ENCODE measurements at places on chromosomes 2 and 18. TPM values are rescaled to one million over a fixed set of nuclear protein-coding genes. Genes with fewer than 3 reads are reported as not detected.

DNA sequence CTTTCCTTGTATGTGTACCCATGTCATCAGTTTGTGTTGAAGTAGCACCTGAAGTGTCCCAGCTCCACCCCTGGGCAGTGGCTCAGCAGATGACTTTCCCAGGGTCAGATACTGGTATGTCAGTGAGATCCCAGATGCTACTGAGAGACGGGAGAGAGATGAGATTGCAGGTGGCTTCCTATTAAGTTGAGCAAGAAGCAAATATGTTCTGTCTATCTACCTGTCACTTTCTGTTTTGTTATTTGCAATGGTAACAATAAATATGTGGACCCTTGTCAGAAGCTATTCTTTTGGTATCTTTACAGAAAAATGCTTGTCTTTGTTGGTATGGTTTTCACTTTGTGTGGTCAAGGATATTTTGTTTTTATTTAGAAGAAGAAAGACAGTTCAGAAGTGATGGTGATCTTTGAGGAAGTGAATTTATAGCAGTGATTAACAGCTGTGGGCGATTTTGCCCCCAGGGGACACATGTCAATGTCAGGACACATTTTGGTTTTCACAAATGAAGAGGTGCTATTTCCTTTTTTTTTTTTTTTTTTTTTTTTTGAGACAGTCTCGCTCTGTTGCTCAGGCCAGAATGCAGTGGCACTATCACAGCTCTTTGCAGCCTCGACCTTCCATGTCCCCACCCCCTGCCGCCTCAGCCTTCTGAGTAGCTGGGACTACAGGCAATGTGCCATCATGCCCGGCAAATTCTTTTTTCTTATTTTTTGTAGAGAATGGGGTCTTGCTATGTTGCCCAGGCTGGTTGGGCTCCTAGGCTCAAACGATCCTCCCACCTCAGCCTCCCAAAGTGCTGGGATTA, 21.4 kb downstream of the MGAT5 start:
- H3K27me3 ChIP-seq: no peaks in the 10 kb centered on the region
- peak; percentile 11 for DNase-seq
- H3K4me1 ChIP-seq: peaks cover 9% of the 10 kb centered on the region
- no peaks in the 10 kb centered on the region for H3K36me3 ChIP-seq

GRCh38 chr2:188077757-188078156, 213.9 kb upstream of the GULP1 start:
- no peak overlapping the region for H3K27ac ChIP-seq
- no peak for DNase-seq
- H3K4me3 ChIP-seq: no peak overlapping the region
- H3K27me3 ChIP-seq: no peaks in the 10 kb centered on the region

TMEM247 gene
- not detected for total RNA-seq

DNA sequence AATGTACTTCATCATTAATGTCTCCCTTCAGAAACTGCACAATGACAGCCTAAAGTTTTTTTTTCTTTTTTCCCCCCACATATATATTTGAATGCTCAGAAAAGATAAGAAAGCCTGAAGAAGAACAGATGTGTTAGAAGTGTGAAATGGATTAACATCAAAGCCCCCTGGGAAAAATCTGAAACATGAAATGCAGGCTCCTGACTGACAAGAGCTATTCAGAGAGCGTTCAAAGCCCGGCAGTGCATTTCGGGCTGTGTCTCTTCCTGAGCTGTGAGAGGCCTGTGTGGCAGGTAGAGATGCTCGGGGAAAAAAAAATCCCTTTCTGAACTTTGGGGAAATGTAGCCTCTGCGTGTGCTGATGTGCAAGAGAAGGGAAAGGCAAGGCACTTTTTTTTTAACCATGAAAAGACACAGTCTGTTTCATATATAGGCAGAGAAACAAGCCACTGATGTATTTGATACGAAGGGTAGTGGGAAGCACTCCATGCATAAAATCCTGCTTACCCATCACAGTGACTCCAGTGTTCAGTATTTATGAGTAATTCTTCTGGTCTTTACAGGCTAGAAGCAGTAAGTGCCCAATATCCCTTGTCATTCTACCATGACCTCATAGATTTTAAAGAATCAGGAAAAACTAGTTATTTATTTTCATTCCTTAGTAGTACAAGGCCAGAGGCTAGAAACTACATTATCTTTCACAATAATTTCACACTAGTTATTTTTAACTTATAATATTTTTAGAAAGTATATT, 1574.2 kb upstream of the PIK3C3 start:
- no peaks in the 10 kb centered on the region for H3K4me1 ChIP-seq
- H3K4me3 ChIP-seq: no peak overlapping the region
- H3K27ac ChIP-seq: no peak overlapping the region
- H3K36me3 ChIP-seq: no peaks in the 10 kb centered on the region

DNA sequence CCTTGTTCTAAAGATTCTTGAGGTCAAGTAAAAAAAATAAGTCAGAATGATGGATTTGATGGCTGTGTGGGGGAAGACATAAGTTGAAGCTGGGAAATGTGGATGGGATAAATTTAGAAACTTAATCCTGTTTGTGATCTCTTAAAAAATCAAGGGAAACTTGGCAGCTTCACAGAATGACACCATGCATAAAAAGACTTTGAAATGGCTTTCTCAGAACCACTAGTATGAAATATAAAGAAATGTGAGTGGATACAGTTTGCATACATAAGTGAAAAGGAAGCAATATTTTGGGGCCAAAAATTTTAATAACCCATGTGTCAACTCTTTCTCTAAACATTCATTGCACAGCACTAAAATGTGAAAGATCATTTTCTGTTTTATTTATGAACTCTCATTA, 21.7 kb downstream of the CDH19 start:
- DNase-seq: no peak
- no peaks in the 10 kb centered on the region for H3K27me3 ChIP-seq
- no peak overlapping the region for H3K27ac ChIP-seq
- H3K4me3 ChIP-seq: no peak overlapping the region
- H3K36me3 ChIP-seq: no peaks in the 10 kb centered on the region
- no peaks in the 10 kb centered on the region for H3K4me1 ChIP-seq

CD8A gene
- 4.3 TPM for total RNA-seq

ARMC9 gene
- total RNA-seq: 26.2 TPM

DNA sequence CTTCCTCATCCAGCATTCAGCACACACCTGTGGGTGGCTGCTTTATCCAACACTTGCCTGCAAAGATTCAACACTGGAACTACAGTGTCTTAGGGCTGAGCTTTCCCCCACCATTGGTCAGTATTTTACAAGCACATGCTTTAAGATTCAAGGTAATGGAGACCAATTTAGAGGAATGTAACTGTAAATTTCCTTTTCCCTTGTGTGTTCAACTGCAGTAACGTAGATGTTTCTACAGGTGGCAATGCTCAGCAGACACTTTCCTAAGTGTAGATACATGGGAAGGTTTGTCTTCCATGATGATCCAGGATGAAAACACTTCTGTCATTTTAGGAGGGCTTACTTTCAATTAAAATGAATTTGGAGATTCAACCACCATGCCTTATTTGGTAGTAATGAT, 143.6 kb upstream of the PXDN start:
- H3K27me3 ChIP-seq: no peaks in the 10 kb centered on the region
- H3K27ac ChIP-seq: no peak overlapping the region
- no peaks in the 10 kb centered on the region for H3K4me1 ChIP-seq
- no peak overlapping the region for H3K4me3 ChIP-seq
- DNase-seq: no peak

- no peak overlapping the region for H3K4me3 ChIP-seq
- H3K4me1 ChIP-seq: peaks cover 6% of the 10 kb centered on the region
- no peak for DNase-seq
- no peaks in the 10 kb centered on the region for H3K27me3 ChIP-seq
Observed at GRCh38 chr2:32865399-32866068, 81.2 kb upstream of the LTBP1 start.

ELP2 gene
- total RNA-seq: 50.5 TPM

MDH1B gene
- 14.7 TPM for total RNA-seq

ANXA4 gene
- total RNA-seq: 101 TPM

GRCh38 chr18:5966514-5966913, 71.2 kb upstream of the TMEM200C start:
- H3K27me3 ChIP-seq: no peaks in the 10 kb centered on the region
- H3K4me1 ChIP-seq: no peaks in the 10 kb centered on the region
- H3K27ac ChIP-seq: no peak overlapping the region
- no peaks in the 10 kb centered on the region for H3K36me3 ChIP-seq

GRCh38 chr2:101361121-101361520, 26.2 kb downstream of the CREG2 start:
- H3K36me3 ChIP-seq: no peaks in the 10 kb centered on the region
- no peak overlapping the region for H3K27ac ChIP-seq
- no peak overlapping the region for H3K4me3 ChIP-seq
- no peaks in the 10 kb centered on the region for H3K4me1 ChIP-seq
- H3K27me3 ChIP-seq: no peaks in the 10 kb centered on the region
- DNase-seq: no peak

GRCh38 chr2:17303521-17303920, 214.7 kb downstream of the RAD51AP2 start:
- no peaks in the 10 kb centered on the region for H3K36me3 ChIP-seq
- no peaks in the 10 kb centered on the region for H3K4me1 ChIP-seq
- no peaks in the 10 kb centered on the region for H3K27me3 ChIP-seq
- DNase-seq: no peak
- no peak overlapping the region for H3K27ac ChIP-seq
- no peak overlapping the region for H3K4me3 ChIP-seq

DNA sequence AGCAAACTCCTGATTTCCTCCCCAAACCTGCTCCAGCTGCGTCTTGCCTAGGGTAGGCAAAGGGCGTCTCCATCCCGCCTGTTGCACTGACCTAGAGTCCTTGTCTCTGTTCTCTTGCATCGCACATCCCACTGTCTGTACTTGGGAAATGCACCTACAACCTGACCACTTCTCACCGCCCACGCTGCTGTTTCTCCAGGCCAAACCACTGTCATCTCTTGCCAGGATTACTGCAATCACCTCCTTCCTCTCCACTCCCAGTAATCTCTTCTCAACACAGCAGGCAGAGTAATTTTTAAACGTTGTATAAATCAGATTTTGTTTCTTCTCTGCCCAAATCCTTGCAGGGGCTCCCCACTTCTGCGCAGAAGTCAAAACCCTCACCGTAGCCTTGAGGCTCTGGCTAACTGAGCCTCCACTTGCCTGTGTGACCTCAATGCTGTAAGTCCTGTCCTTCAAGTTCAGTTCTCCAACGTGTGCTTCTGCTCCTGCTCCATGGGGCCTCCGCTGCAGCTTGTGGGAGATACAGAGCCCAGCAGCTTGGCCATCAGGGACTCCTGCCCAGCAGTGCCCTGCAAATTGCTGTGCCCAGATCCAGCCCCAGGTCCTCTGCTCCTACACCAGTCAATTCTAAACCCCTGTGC, 27.7 kb upstream of the SEMA4C start:
- H3K36me3 ChIP-seq: no peaks in the 10 kb centered on the region
- H3K4me3 ChIP-seq: no peak overlapping the region
- H3K4me1 ChIP-seq: peaks cover 10% of the 10 kb centered on the region
- no peaks in the 10 kb centered on the region for H3K27me3 ChIP-seq
- no peak for DNase-seq

SLC4A3 gene
- 2.6 TPM for total RNA-seq

- H3K27ac ChIP-seq: no peak overlapping the region
- no peak overlapping the region for H3K4me3 ChIP-seq
- H3K27me3 ChIP-seq: no peaks in the 10 kb centered on the region
Observed at GRCh38 chr2:222535477-222535876, 111.1 kb downstream of the SGPP2 start.

GRCh38 chr2:232412986-232413385, 6.3 kb downstream of the ALPG start:
- H3K36me3 ChIP-seq: no peaks in the 10 kb centered on the region
- H3K4me1 ChIP-seq: no peaks in the 10 kb centered on the region
- no peak for DNase-seq
- H3K27me3 ChIP-seq: no peaks in the 10 kb centered on the region
- no peak overlapping the region for H3K27ac ChIP-seq

DNA sequence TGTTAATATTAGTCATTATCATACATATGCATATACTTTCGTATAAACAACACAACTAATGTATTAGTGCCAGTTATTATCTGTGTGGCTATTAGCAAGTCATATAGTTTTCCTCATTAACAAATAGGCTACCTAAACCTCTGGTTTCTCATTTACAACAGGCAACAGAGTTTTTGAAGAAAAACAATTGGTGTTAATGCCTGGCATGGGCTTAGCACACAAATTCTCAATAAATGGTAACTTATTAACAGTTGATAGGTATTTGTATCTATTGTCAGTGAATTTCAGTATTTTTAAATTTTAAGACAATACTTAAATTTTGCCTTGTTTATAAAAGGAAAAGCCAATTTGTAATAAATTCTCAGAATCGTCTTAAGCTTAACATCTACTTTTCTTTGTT, 182.5 kb downstream of the PMAIP1 start:
- H3K4me3 ChIP-seq: no peak overlapping the region
- no peak overlapping the region for H3K27ac ChIP-seq
- H3K36me3 ChIP-seq: no peaks in the 10 kb centered on the region
- H3K4me1 ChIP-seq: no peaks in the 10 kb centered on the region

GRCh38 chr2:217477583-217477982, 525.2 kb downstream of the TNS1 start:
- H3K27ac ChIP-seq: peak overlapping the region; percentile 93
- no peaks in the 10 kb centered on the region for H3K36me3 ChIP-seq
- peaks cover 58% of the 10 kb centered on the region for H3K4me1 ChIP-seq

GRCh38 chr2:120568089-120568974, 167.3 kb upstream of the GLI2 start:
- peak; percentile 65 for DNase-seq
- no peaks in the 10 kb centered on the region for H3K27me3 ChIP-seq
- peaks cover 36% of the 10 kb centered on the region for H3K4me1 ChIP-seq
- H3K4me3 ChIP-seq: no peak overlapping the region
- no peaks in the 10 kb centered on the region for H3K36me3 ChIP-seq
- peak overlapping the region; percentile 12 for H3K27ac ChIP-seq

DNA sequence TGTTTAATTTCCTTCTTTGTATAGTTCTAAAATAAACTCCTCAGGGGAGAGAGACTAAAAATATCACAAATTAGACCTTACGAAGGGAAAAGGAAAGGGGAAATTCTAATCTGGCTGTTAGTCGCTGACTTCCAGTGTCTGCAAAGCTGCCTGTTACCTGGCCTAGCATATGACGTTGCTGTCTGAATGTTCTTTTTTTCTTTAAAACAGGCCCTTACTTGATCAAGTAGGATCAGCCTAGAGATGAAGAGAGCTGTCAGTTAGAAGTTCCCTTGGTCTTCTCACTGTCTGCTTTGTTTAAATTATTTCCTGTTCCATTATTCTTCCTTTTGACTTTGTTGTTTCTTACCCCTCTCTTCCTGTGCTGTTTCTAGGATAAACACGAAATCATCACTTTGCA, 11.2 kb downstream of the NCK2 start:
- no peak for DNase-seq
- H3K27ac ChIP-seq: no peak overlapping the region
- H3K4me1 ChIP-seq: peaks cover 8% of the 10 kb centered on the region
- H3K27me3 ChIP-seq: no peaks in the 10 kb centered on the region
- H3K36me3 ChIP-seq: no peaks in the 10 kb centered on the region
- no peak overlapping the region for H3K4me3 ChIP-seq

DNA sequence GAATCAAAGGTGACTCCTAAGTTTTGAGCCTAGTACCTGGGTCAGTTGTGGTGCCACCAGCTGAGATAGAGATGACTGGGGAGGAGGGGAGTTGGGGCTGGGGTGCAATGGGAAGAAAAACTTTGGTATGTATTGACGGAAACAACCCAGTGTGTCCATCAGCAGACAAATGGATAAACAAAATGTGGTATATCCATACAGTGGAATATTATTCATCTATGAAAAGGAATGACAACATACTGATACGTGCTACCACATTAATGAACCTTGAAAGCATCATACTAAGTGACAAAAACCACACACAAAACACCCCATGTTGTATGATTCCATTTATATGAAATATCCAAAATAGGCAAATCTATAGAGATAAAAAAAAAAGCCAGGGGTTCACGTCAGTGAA, 41.1 kb upstream of the GPR155 start:
- no peaks in the 10 kb centered on the region for H3K36me3 ChIP-seq
- no peaks in the 10 kb centered on the region for H3K27me3 ChIP-seq
- H3K4me3 ChIP-seq: no peak overlapping the region
- no peaks in the 10 kb centered on the region for H3K4me1 ChIP-seq
- DNase-seq: no peak

COA5 gene
- total RNA-seq: 57.2 TPM

All from thyroid gland (tissue), 4 donors.